ENCODE measurements at places on chromosomes 3 and 15. TPM values are rescaled to one million over a fixed set of nuclear protein-coding genes. Genes with fewer than 3 reads are reported as not detected.
A peak's percentile ranks its signal among the peaks of the same experiment; 100 is the strongest.

- no peak for DNase-seq
These were observed 40.8 kb downstream of the HMG20A start for GRCh38 chr15:77461486-77461885.

- no peak for DNase-seq
These were observed 32.1 kb upstream of the RGMA start for GRCh38 chr15:93121107-93121506.

The CKMT1B gene
- 0.35 TPM for polyA plus RNA-seq

The NMB gene
- polyA plus RNA-seq = 3.8 TPM

- DNase-seq = no peak
These were observed 289.3 kb downstream of the SHOX2 start for GRCh38 chr3:157816896-157817295.

The RAMAC gene
- polyA plus RNA-seq = 39.7 TPM

- DNase-seq = no peak
These were observed 57.4 kb downstream of the ZBTB38 start for GRCh38 chr3:141425523-141426233.

GRCh38 chr3:170205302-170205701 is 16.9 kb upstream of the PRKCI start:
- DNase-seq = no peak

The LIPH gene
- 2.1 TPM for polyA plus RNA-seq

DNA sequence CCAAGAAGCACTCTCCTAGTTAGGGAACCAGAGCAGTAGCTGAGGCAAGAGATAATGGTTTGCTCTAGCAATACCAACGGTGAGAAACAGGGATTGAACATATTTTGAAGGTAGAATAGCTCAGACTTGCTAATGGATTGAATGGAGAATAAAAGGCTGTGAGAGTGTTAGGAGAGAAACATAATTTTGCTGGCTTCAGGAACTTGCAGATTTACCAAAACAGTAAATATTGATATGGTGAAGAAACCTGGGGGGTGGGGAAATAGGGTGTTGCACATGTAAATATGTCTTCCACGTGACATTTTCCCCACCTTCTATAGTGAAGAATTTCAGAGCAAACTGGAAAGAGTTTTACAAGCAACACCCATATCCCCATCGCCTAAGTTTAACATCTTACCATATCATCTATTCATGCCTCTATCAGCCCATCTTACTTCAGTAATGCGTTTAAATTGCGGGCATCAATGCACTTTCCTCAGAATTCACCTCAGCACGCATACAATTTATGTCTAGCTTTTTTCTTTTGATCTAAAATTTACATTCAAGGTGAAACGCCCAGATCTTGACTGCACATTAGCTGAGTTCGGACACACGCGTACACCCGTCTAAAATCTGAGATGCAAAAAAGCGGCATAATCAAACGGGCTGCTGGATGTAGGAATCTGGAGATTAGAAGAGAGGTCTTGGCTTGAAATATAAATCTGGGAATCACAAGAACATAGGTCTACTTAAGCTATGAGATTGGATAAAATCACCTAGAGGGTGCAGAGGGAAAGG is 891 bp upstream of the NR1D2 start:
- DNase-seq = no peak

DNA sequence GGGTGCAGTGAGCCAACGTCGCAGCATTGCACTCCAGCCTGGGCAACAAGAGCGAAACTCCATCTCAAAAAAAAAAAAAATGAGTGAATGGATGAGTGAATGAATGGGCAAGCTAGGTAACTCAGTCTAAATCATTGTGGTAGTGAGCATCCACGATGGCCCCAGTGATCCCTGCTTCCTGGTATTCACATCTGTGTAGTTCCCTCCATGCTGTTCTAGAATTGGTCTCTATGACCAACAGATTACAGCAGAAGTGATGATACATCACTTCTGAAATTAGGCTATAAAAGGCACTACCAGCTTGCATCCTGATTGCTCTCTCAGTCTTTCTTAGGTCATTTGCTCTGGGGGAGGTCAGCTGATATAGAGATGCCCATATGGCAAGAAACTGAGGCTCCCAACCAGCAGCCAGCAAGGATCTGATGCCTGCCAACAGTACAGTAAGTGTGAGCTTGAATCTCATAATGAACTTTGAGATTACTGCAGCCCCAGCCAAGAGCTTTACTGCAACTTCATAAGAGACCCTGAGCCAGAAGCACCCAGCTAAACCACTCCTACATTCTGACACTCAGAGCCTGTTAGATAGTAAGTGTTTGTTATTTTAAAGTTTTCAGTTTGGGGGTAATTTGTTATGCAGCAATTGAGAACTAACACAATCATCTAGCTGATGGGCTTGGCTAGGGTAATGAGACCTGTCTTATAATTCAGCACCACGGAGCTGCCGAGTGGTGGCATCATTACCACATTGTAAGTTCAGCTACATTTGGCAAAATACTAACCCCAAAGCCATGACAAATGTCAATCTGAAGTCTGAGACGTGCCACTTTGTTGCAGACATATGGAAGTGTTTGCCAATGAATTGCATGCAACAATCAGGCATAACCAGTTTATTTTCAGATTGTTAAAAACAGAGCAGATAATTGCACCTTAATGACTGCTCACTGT is 53.0 kb downstream of the KLHL6 start:
- no peak for DNase-seq

DNA sequence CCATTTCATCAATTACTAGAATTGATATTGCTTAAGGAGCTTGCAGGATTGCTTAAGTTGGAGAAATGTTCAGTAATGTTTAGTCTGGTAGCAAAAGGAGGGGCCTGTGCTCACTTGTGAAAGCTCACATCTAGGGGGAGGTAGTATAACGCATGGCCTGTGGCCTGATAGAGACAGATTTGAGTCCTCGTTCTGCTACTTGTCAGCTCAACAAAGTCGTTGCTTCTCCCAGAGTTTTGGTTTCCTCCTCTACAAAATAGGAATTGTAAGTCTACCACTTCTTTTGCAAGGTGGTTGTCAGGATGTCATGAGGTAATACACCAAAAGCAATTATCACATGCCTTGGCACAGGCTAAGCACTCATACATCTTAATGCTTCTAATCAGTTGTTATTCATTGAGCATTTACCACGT is 1.3 kb downstream of the ST3GAL6 start:
- no peak for DNase-seq

GRCh38 chr15:22911306-22911705 is 68.9 kb downstream of the CYFIP1 start:
- DNase-seq = no peak

The RTP1 gene
- polyA plus RNA-seq = not detected

DNA sequence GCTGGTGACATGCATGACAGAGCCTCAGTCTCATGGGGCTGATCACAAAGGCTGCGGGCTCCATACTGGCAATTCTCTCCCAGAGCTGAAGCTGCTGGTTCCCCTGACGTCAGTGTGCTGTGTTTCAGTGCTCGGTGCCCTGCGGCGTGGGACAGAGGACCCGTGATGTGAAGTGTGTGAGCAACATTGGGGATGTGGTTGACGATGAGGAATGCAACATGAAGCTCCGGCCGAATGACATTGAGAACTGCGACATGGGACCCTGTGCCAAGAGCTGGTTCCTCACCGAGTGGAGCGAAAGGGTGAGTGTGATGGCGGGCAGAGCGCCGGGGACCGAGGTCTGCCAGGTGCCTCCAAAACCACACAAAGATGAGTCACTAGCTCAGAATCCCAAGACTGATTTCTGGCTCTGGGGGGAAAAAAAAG is 62.0 kb upstream of the NR2E3 start:
- DNase-seq = no peak

GRCh38 chr15:95068701-95069521 is 837.5 kb downstream of the MCTP2 start:
- DNase-seq = no peak

DNA sequence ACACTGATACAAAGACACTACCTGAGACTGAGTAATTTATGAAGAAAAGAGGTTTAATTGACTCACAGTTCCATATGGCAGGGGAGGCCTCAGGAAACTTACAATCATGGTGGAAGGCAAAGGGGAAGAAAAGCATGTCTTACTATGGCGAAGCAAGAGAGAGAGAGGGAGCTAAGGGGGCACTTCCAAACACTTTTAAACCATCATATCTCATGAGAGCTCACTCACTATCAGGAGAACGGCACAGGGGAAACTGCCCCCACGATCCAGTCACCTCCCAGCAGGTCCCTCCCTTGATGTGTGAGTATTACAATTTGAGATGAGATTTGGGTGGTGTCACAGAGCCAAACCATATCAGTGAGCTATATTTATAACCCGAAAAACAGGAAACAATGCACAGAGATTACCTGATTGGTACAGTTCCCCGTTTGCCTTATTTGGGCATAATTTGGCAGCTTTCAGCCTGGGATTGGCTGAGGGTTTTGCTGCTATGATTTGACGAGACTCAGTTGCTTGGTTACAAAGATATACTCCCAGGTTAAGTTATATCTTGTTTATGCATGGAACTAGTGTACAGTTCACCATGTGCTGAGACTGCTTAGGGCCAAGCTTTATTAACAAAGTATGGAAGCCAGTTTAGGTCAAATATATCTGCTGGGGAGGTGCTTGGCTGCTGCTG is 184.2 kb downstream of the NR2F2 start:
- no peak for DNase-seq

The KY gene
- polyA plus RNA-seq = 1.9 TPM

The CRBN gene
- polyA plus RNA-seq = 79.7 TPM

The CYP1A2 gene
- polyA plus RNA-seq = 0.32 TPM

The EPHB3 gene
- 25.2 TPM for polyA plus RNA-seq

The NR1I2 gene
- polyA plus RNA-seq = 0.44 TPM

- peak; percentile 39 for DNase-seq
These were observed 783 bp downstream of the RNF168 start for GRCh38 chr3:196502775-196503195.

- DNase-seq = no peak
These were observed 7.1 kb downstream of the ALG3 start for GRCh38 chr3:184241447-184242296.

- no peak for DNase-seq
These were observed 194.7 kb upstream of the NANOGP8 start for GRCh38 chr15:35279811-35280210.

The C3orf49 gene
- polyA plus RNA-seq = 1.3 TPM

GRCh38 chr3:32616267-32616962 is 45.8 kb upstream of the DYNC1LI1 start:
- DNase-seq = no peak

The CTXN2 gene
- polyA plus RNA-seq = not detected

The NECTIN3 gene
- 88.0 TPM for polyA plus RNA-seq

- DNase-seq = no peak
These were observed 1001.6 kb downstream of the ROBO2 start for GRCh38 chr3:78041486-78041885.

The NR2F2 gene
- 141 TPM for polyA plus RNA-seq
